SW 1271 (cell line): ENCODE measurements at places on chromosomes 6 and 20.

DNA sequence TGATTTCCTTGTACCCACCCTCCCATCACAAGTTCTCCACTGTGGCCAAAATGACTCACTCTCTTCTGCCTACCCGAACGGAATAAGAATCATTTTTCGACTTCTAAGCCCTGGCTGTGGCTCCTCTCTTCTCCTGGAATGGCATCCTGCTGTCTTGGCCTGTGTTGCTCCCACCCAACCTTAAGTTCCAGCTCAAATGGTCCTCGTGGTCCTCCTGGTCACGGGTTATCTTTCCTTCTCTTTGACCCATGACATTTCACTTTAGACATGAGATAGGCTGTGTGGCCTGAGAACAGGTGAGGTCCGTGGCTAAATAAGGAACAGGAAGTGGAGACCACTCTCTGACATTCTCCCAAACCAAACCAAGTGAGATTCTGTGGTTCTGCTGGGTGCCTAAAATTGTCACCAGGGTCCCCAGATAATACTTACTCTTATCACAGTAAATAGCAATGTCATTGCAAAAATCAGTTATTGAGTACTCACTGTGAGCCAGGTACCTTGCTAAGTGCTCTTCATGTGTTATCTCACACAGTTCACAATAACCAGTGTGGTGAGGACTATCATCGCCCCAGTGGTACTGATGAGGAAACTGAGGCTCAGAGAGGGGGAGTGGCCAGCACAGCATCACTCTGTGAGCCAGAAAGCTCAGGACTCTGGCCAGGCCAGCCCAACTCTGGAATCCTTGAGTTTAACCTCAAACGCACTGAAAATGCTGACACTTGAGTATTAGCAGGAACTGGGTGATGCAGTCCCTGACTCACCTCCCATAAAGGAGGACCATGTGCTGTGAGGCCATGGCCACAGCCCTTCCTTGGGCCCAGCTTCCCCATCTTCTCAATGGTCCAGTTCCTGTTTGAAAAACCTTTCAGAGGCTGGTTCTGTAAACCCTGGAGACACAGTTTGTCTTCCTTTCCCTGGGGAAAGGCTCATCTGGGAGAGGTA, 74.8 kb upstream of the SIRPA start:
- no peak for DNase-seq

- no peak for DNase-seq
Measured at GRCh38 chr20:40336533-40336932, 352.5 kb downstream of the MAFB start.

- DNase-seq, result no peak
Measured at GRCh38 chr20:36342331-36343120, 36.4 kb downstream of the DLGAP4 start.

DNA sequence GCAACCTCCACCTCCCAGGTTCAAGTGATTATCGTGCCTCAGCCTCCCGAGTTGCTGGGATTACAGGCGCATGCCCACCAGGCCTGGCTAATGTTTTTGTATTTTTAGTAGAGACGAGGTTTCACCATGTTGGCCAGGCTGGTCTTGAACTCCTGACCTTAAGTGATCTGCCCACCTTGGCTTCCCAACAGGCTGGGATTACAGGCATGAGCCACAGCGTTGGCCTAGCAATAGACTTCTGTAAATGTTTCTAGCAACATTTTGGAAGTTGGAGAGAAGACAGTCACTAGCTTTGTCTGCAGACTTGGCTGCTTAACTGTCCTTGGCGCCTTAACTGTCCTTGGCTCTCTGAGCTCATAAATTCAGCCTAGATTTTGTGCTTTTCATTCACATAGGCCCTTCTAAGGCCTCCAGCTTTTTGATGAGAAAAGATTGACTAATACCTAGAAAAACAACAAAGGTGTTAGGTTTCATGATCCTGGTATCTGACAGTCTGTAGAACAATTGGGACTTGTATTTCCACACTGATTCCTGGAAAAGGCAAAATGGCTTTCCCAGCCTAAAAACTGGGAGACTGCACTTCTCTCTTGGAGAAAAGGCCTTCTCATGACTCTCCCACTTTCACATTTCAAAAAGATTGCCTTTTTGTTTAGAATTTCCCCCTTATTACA, 49.7 kb downstream of the OR2B2 start:
- DNase-seq, result no peak

DNA sequence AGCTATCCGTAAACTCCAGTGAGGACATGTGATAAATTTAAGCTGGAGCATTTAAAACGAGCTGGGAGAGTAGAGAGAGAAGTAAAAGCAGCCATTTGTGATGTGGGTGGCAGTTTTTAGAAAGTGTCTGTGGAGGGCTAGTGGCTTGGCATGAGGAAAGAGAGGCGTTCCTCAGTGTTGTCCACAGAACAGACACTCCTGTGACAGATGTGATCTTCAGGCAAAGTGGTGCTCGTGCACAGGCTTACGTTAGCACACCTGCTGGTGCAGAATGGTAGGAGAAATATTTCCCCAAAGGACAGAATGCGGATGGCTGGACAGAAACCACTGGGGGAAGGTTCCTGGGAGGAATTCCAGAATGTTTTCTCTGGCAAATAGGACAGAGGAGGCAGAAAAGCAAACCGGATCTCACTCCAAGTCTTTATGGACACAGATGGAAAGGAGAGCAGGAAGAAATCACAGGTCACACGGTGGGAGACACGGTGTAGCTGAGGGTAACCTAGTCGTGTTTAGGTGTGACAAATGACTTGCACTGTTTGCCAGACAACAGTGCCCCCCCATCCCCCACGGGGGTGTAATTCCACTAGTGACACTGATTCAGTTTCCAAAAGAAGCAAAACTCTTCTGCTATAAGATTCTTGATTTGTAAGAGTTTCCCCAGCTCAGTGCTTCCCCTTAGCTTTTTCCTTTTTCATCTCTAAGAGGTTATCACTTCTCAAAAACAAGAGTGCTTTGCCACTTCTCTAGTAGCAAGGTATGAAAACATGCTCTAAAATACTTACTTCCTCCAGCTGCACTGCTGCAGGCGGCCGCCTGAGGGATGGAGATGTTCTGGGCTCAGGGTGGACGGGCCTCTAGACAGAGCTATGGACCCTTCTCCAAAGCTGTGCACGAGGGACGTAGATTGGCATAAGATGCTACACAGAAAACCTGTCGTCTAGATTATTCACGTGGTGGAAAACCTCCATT, 293.2 kb downstream of the QKI start:
- DNase-seq, result no peak

- no peak for DNase-seq
Measured at GRCh38 chr6:140915103-140915502, 1217.6 kb upstream of the GJE1 start.

DNA sequence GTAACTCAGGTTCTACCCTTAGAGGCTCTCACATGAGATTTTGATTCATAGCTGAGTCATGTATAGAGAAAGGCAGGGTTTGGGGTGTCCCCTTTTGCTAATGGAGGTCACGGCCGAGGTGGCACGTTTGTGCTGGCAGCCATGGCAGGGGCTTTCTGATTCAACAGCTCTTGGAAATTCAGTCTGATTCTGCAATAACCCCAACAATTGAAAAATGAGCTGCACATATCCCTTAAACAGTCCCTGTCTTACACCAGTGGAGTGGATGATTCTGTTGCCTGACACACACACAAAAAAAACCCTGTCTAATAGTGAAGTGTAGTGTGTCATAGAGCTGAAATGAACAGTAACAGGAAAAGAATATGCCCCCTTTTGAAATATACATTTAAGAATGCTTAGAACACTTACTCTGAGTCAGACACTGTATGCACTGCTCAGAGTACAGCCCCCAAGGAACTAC, 40.4 kb upstream of the ARG1 start:
- no peak for DNase-seq

- DNase-seq, result no peak
Measured at GRCh38 chr6:107077710-107078109, 37.6 kb downstream of the BEND3 start.

DNA sequence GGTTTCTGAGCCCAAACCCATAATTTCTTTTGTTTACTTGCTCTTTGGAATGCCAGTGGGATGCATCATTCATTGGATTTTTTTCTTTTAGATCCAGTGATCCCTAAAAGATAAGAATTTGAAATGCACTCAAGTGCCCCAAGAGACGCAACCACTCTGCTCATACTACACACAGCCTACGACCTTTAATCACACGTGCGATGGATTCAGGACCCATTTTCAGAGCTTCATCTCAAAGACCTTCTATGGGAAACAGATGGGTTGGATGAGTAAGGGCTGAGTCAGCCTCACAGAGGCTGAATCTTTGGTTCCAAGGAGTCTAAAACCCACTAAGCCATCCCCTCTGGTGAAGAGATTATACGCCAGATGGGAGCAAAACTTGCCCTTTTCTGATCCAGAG, 265.5 kb upstream of the EXOC2 start:
- DNase-seq, result no peak

DNA sequence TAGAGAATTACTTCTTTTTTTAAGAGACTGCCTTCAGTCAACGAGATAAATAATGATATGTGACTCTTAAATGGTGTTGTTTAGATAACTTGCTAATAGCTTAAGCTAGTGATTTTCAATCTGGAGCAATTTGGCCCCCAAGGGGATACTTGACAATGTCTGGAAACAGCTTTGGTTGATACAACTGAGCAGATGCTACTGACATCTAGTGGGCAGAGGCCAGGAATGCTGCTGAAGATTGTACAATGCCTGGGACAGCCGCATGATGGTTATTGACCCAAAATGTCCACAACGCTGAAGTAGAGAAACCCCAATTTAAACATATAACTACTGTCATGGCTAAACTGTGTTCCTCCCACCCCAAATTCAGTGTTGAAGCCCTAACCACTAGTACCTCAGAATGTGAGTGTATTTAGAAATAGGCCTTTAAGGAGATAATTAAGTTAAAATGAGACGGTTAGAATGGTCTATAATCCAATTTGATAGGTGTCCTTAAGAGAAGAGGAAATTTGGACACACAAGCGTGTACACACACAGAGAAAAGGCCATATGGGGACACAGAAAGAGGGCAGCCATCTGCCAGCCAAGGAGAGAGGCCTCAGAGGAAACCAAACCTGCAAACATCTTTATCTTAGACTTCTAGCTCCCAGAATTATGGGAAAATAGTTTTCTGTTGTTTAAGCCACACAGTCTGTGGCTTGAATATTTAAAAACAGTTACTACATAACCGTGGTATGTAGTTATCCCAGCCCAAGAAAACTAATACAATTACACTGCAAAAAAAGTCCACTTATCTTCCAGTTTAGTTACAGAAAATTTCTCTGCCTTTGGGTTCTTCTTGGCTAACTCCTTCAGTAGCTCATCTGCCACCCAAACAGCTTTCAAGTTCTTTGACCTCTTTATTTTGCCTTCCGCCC, 22.2 kb downstream of the RWDD2A start:
- peak; percentile 65 for DNase-seq

DNA sequence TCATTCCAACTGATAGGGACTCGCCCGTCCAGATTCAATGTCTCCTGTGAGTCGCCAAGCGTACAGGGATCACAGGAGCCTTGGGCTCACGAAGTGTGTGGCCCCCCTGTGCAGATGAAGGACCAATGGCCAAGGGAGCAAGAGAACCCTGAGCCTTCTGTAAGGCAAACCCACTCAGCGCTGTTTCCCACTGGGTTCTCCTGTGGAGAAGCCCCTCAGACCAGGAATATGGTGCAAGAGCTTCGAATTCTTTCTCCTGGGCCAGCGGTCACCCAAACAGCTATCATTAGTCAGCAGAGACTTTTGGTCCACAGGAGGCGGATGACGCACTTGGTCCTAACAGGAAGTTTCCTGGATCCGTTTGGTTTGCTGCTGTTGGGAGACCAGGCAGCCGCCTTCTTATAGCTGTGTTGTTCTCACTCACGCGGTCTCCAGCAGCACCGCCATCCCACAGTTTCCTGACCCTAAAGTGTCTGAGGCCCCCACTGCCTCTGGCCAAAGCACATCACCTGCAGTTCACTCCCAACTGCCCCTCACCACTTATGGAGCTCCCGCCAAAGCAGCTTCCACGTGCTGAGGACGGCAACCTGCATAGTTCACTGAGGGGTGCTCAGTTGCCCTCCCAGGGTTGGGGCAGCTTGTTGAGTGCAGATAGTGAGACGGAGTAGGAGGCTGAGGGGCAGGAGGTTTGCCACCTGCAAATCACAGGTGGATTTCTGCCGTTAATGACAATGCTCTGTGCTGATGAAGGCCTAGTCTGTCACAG, 268.6 kb downstream of the ERMARD start:
- DNase-seq, result no peak

- DNase-seq, result no peak
Measured at GRCh38 chr20:17808782-17809181, 109.0 kb downstream of the BANF2 start.

GRCh38 chr6:137370871-137371633, 123.1 kb downstream of the OLIG3 start:
- DNase-seq, result no peak

- no peak for DNase-seq
Measured at GRCh38 chr6:165664559-165665383, 1.7 kb upstream of the PDE10A start.

- no peak for DNase-seq
Measured at GRCh38 chr20:45392733-45393132, 14.6 kb upstream of the TP53TG5 start.

DNA sequence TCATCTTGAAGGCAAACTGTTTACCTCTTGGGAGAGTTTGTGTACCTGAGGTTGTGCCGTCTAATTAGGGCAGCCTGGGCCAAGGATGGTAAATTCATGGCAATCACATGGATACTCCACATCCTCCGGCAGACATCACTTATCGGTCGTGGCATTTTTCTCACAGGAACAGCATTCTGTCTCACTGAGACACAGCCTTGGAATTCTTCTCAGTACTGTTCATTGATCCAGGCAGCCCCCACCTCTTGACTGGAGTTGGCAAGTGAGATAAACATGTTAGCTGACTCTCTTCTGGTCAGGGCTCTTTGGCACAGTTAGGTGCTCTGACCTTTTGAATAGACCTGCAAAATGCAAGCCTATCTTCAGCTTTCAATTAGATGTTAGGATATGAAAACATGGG, 511.4 kb upstream of the FLRT3 start:
- DNase-seq, result no peak

GRCh38 chr6:13985663-13986325, 61.0 kb downstream of the RNF182 start:
- DNase-seq, result no peak
